Hematopoietic multipotent progenitor cell treated with erythropoietin and hydrocortisone succinate and interleukin-3 and kit ligand, for 17 days (in vitro differentiated cells): ENCODE measurements at places on chromosomes 2 and 18.

DNA sequence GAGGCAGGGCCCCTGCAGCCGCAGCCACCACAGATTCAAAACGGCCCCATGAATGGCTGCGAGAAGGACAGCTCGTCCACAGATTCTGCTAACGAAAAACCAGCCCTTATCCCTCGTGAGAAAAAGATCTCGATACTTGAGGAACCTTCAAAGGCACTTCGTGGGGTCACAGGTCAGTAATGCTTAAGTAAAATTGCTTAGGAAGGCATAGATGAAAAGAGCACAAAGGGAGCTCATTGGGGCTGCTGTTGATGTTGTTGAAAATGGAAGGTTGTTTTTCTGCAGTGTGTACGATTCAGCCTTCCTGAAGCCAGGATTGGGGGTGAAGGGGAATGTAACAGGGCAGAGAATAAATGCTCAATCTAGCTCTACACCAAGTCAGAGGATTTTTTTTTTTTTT lies 90.5 kb downstream of the KCTD18 start:
- DNase-seq: no peak

DNA sequence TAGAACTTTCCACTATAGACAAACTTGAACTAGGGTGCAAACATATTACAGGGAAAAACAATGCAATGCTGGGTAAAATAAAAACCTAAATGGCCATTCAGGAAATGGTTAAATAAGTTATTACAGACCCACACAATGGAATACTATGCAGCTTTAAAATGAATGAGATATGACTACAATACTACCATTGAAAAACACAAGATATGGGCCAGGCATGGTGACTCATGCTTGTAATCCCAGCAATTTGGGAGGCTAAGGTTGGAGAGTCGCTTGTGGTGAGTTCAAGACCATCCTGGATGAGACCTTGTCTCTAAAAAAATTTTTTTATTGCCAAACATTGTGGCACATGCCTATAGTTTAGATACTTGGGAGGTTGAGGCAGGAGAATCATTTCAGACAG lies 6.8 kb downstream of the PECR start:
- DNase-seq: no peak

DNA sequence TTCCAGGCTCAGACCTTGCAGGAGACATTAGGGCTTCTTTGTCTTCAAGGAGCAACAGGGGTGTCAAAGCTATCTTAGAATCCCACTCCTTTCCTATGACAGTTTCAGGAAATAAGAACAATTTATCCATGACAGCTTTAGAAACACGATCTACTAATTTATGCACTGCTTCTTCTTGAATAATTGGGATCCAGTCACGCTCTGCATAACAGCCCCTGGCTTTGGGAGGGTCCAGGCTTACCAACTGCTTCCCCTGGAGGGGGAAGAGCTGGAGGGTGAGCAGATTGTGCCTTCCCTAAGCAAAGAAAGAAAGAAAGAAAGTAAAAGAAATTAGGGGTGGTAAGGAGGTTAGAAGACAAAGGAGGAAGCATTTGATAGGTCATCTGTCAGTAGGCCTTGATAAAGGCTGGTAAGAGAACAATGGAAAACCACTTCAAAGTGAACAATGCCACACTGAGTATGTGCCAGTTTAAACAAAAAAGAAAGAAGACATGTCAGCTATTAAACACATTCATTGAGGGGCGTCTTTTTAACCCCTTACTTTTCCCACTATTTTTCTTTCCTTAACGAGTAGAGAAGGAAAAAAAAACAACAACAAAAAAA lies 327.6 kb downstream of the DCC start:
- no peak for DNase-seq

- DNase-seq: no peak
These were observed 97.7 kb downstream of the CDC42EP3 start for GRCh38 chr2:37573451-37574388.

- no peak for DNase-seq
These were observed 472.2 kb upstream of the DCC start for GRCh38 chr18:51867767-51868166.

DNA sequence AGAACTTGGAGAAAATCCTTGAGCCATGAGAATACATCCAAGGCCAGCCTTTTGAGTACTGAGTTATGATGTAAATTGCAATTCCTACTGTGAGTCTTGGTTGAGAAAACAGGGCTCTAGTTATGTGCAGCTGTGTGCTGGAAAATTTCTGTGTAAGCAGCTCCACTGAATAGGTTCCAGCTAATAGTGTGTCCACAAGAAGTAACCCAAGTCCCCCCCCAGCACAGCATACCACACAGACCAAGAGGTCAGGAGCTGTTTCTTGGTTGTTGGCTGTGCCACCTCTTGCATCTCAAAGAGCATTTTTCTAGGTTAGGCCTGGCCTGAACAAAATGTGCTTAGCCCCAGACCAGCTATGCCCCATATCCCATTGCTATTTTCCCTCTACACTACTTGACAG lies 36.8 kb upstream of the APCDD1 start:
- DNase-seq: no peak

- no peak for DNase-seq
These were observed 334.7 kb downstream of the CYRIA start for GRCh38 chr2:16330982-16331381.

GRCh38 chr2:71710367-71711132 lies 257.2 kb downstream of the DYSF start:
- DNase-seq: no peak

DNA sequence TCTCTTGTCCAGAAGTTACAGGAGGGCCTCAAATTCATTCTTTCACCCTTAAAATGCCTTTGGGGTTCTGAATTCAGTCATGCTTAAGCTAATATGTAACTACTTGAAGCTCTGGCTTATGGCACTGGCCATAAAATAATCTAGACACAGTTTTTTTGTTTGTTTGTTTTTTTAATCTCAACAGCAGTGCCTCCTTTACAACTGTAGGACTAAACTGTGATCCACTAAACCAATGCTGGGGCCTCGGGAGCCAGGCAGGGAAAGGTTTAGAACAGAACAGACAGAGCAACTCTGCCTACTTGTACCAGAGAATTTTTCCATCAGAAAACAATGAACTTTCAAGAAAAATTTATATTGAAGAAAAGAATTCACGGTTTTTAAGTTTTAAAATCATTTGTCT lies 1.7 kb downstream of the STAM2 start:
- no peak for DNase-seq

DNA sequence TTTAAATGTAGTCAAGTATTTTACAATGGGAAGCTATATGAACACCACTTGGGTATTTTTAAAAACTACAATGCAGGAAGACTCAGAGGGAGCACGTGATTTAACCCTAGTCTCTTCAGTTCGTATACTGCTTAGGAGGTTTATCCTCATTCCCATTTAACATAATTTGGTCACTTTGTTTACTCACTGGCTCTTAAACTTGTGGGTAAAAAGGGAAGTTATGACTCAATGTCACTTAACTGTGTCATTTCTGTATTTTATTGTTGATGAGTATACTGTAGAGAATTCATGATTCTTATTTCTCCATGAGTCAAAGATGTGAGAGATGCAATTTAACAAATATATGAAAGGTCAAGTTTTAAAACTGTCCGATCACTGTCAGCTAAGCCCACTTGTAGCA lies 48.2 kb downstream of the SLC66A3 start:
- no peak for DNase-seq

- no peak for DNase-seq
These were observed 27.8 kb downstream of the ZNF236 start for GRCh38 chr18:76850112-76850511.

DNA sequence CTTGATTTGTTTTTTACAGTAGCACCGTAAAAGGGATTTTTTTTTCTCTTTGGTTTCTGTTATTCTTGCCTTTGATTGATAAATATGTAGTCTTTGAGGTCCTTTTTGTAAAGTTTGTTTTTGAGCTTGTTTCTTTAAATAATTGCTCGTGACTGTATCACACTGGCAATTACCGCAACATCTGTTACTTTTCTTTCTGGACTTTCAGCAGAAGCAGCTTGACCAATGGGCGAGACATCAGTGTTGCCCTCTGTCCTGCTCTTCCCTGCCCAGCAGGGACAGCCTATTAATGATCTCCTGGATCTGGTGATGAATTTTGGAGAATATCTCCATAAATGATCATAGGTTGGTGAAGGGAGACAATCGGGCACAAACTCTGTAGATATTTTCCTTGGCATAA lies 74.9 kb downstream of the TDRD15 start:
- no peak for DNase-seq

GRCh38 chr2:239167011-239167673 lies 233.7 kb downstream of the HDAC4 start:
- no peak for DNase-seq

GRCh38 chr18:77949355-77949973 lies 699.8 kb downstream of the GALR1 start:
- no peak for DNase-seq

- no peak for DNase-seq
These were observed 38.9 kb downstream of the AKAIN1 start for GRCh38 chr18:5158172-5158571.

DNA sequence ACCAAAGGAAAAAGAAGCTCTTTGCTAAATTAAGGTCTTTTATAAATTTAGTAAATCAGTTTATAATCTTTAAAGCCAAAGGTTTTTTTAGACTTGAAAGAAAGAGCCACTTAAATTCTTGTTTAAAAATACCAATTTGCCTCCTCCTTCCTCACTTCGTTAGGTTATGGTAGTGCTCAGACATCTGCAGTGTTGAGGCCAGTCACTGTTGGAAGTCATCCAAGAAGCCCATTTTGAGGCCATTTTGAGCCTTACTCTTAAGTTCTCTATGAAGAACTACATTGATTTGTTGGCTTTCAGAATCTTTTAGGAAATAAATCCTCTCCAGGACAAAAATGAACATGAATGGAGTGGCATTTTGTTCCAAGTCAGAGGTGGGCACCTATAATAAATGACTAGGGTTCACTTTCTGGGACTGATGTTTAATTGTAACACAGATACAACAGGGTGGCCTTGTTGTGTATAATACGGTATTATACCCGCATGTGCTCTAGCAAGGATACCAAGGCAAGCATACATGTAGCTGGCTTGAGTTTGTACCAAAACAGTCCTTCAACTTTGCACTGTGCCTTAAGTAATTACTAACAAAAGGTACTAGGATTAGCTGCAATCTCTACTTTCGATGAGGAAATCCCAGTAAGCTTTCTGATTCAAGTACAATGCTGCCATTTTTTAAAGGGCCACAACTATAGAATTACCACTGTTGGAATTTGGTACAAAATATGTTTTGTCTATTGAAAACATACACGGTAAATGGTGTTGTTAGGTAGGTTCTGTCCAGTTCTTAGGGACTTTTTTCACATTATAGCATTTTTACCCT lies 22.8 kb downstream of the SLC66A3 start:
- no peak for DNase-seq

- DNase-seq: peak; percentile 26
These were observed 59.7 kb downstream of the PTH2R start for GRCh38 chr2:208466151-208466919.

GRCh38 chr18:45071956-45072355 lies 391.3 kb downstream of the SETBP1 start:
- DNase-seq: no peak

DNA sequence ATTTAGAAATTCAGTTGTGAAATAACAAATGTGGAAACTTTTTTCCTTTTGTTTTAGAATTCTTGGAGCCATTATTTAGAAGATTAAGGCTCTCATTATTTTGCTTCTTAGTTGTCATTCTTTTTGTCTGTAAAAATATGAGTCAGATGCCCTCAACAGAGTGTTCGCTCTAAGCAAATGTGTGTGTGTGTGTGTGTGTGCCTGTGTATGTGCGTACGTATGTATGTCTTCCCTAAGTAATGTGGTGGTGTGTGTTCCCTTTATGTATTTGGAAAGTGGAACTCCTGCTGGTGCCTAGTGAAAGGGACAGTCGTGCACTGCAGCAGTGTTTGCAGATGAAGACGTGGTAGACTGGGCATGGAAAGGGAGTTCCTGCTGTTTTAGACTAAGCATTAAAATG lies 27.5 kb downstream of the ZNF407 start:
- DNase-seq: no peak

DNA sequence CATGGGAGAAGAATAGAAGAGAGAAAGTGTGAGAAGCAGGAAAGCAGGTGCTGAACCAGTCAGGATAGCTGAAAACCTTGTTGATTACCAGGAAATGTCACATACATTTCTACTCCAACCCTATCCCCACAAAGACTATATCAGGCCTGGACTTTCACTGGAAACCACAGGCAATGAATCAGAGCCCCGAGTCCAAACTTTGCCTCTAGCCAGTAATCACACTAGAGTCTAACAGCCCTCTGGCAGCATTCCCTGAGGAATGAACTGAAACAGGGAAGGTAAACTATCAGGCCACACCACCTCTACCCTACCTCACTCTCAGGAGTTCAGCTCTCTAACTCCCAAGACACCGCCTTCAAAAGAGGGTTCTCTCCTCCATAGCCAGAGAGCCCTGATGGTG lies 18.7 kb upstream of the IHH start:
- no peak for DNase-seq

DNA sequence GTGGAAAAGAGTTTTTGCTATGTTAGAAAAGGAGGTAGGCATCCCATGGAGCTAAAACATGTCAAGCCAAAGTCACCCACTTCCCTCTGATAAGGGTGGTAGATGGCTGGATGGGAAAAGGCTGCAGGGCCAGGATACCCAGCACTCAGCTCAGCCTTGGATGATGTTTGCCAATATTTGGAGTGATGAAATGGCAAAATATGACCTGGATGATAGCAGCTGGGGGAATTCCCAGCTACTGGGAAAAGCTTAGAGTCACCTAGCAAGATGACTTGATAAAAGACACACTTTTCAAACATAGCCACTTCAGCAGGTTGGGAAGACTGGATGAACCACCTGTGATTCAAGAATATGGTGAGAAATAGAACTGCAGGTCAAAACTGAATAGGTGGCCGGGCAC lies 10.1 kb downstream of the RFX8 start:
- no peak for DNase-seq

GRCh38 chr18:76487070-76487469 lies 8.0 kb downstream of the ZNF516 start:
- no peak for DNase-seq
